ENCODE measurements at places on chromosomes 3 and 15.

GRCh38 chr3:32495085-32495484, 7.6 kb downstream of the CMTM6 start:
- no peak for ATAC-seq

- no peak for ATAC-seq
Measured at GRCh38 chr3:169440926-169441325, 222.6 kb downstream of the MECOM start.

GRCh38 chr15:59866642-59867041, 137.5 kb upstream of the FOXB1 start:
- ATAC-seq = no peak

DNA sequence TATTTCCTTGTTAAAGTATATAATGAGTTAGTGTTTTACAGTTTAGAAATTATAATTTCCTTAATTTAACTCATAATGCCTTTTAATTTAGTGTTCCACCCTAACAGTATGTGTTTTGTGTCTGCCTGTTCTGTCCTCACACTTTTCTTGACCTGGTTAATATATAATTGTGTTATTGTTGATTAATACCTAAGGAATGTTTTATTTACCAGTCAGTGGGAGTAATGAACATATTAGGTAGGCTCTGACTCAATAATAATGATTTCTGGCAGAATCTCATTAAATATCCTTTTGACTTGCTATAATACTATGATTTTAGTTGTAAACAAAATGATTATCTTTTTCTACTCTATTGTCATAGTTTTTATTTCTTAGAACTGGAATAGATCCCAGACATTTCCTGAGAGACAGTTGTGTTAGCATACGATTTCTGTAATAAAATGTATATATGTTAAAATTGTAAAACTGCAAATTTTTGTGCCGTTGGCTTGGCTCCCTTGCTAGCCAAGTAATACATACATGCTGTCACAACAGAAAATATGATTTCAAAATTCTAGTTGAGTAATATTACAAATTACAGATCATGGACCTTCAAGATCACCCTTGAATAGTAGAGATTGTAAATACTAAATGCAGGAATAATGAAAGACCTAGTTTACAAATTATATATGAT, 51.9 kb downstream of the RASA2 start:
- no peak for ATAC-seq

GRCh38 chr15:44537735-44538240, 841 bp downstream of the EIF3J start:
- ATAC-seq = peak; percentile 7

- ATAC-seq = peak; percentile 26
Measured at GRCh38 chr3:46065294-46065705, 38.0 kb upstream of the XCR1 start.

- no peak for ATAC-seq
Measured at GRCh38 chr3:45566196-45566595, 28.4 kb upstream of the LIMD1 start.

DNA sequence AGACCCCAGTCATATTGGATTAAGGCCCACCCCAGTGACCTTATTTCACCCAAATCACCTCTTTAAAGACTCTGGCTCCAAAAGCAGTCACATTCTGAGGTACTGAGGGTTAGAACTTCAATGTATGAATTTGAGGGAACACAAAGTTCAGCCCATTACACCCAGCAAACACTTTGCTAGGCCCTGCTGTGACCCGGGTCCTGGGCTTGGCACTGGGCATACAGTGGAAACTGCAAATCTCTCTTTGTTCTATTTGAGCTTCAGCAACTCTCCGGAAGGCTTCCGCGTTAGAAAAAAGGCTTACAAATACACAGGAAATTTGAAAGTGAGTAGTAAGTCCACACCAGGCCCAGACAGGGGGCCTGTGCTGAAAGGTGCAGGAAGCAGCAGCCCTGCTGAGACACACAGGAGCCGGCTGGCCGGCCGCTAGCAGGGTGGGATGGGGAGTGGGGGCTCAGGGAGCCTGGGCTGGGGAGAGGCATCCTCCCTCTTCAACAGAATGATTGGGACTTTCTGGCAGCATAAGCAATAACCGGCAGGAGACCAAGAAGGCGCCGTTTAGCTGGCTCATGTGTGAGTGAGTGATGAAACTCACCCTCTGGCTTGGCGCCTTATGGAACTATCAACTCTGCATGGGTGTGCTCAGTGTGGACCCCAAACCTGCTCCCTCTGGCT, 13.0 kb downstream of the LIPC start:
- no peak for ATAC-seq

GRCh38 chr3:99873269-99874102, 55.8 kb downstream of the CMSS1 start:
- ATAC-seq = no peak

DNA sequence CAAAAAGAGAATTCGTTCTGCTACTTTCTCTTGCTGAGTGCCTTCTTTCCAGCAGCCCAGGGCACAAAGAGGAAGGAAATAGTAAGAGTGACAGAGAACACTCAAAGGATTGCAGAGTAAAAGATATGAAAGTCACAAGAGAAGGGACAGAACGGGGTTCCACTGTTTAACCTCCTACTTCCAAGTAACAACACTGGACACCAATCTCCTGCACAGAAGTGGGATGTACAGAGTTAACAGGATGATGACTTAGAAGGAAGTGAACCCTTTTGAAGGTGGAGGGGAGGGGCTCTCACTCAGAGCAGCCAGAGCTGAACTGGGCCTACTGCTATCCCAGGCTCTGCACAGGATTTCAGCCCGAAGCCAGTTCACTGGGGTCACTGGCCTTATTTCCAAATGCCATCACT, 130.1 kb upstream of the PRICKLE2 start:
- ATAC-seq = peak; percentile 64

DNA sequence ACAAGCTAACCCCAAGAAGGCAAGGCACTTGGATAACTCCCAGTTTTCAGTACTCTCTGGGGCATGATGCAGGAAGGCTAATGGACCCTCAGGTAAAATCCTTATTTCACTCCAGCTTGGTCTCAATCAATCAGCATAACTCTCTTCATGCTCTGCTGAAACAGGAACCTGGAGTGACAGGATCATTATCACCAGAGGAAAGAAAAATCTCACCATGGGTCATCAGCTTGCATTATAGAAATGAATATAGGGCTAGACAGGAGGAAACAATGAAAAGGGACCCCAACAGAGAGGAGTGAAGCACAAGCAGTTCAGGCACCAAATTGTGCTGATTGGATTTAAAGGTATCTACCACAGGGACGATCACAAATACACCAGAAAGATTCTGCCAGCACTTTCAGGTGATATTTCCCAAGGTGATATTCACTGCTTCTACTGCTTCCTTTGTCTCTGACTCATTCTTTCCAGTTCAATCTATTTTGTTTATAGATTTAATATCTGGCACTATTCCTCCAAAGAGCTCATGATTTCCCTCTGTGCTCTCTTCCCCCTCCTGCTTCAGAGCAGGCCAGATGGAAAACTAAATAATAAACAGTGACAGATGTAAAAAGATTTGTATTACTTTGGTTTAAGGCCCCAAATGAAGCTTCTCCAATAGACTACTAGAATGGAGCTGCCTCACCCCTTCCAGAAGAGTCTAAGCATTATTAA, 22.9 kb upstream of the THUMPD3 start:
- no peak for ATAC-seq

DNA sequence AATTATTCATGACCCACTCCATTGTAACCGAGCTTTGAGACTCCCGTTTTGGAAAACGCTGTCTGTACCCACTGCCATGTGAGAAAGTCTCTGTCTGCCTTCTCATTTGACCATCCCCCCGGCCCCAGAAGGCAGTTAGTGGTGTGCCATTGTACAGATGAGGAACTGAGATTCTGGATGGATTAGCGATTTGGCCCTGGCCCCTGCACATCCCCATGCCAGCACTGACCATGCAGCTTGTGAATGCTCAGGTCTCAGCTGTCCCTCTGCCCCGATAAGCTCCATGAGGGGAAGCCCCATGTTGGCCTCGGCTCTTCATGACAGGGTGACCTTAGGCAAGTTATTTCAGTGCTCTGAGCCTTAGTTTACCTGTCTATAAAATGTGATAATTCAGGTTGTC, 153.0 kb upstream of the SMAD3 start:
- no peak for ATAC-seq

- ATAC-seq = no peak
Measured at GRCh38 chr3:29926378-29926777, 645.5 kb downstream of the RBMS3 start.

DNA sequence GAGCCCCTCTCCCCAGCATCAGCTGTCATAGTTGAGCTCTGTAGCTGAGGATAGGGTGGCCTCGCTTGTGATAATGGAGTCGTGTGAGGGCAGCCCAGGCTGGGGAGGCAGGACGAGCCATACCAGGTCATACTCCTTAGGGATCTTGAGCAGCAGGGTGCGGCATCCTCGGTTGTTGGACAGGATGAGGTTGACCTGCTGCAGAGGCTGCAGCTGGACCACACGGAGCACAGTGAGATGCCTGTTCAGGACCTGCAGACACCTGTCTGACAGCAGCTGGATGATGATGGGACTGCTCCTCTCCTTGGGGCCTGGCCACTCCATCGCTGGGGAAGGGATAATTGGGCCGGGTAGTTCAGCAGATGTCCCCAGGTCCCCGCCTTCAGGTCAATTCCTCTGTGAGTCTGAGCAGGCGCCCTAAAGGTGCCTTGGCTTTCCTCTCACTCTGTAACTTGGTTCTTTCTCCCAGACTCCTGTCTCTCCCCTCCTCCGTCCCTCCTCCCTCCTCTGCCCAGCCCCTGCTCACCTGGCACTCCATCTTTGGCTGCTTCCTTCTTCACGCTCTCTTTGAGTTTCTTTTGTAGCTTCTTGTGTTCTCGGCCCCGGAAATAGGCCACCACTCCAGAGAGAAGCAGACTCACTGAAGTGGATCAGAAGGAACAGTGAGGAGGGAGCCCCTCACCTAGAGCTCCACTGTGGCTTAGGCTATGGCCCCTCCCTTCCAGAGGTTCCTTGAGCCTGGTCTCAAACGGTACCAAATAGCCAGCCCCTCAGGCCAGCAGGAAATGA, 7.8 kb downstream of the DUOX2 start:
- ATAC-seq = no peak

- ATAC-seq = peak; percentile 18
Measured at GRCh38 chr15:39301589-39301999, 279.3 kb upstream of the THBS1 start.

DNA sequence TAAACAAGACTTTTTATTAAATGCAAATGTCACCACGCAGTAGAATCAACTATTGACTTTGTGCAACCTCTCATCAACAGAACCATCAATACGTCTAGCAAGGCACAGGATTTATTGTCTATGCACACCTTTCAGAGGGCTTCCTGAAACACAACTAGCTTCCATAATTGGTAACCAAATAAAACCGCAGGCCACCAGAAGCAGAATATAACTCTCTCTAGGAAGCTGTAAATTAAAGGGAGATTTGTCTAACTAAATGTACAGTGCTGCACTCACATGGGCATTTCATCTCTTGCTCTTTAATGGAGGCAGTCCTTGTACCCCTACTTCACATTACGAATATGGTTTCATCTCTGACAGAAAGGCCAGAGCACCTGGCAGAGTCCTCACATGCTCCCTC, 93.0 kb downstream of the FHIT start:
- no peak for ATAC-seq

GRCh38 chr3:119145500-119146167, at the start of gene TEX55:
TSS of gene TEX55 (plus strand) at chr3:119146165. CDS start at chr3:119146190, 25 bp downstream.
- peak; percentile 95 for ATAC-seq

- ATAC-seq = no peak
Measured at GRCh38 chr3:1093217-1093616, 393 bp downstream of the CNTN6 start.

Data from SK-N-SH treated with all-trans-retinoic acid at 6 μM for 48 hours (cell line).